ENCODE measurements at places on chromosomes 5 and 9. TPM values are rescaled to one million over a fixed set of nuclear protein-coding genes. Genes with fewer than 3 reads are reported as not detected.

Gene ADAMTSL1
- total RNA-seq, result 1.0 TPM

Gene CXCL14
- total RNA-seq, result 0.21 TPM

DNA sequence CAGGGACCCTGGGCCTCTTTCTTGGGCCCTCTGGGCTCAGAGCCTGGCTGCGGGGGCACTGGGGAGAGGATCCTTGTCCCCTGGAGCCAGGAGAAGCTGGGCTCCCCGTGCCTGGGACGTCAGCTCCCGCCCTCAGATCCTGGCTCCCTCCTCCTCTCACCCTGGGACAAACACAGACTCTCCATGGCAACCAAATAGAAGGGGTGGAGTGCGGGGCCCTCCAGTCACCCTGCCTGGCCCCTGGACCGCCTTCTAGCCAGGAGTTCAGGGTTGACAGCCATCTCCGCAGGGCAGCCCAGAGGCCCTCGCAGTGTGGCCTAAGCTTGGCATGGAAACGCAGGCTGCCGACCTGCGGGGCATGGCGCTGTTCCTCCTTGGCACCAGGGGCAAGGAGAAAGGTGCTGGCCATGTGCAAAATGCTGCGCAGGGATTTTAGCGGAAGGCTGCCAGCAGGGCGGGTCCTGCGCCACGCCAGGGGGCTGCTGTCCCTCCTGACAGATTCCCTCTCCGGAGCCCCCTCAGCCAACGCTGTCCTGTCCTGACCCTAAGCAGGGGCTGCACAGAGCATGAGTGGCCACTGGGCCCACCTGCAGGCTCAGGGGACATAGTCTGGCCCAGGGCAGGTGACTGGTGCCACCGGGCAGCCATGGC, 1.0 kb downstream of the ZDHHC11 start:
- DNase-seq, result peak; percentile 82

GRCh38 chr5:386432-387341, 56.3 kb upstream of the EXOC3 start:
- DNase-seq, result peak; percentile 64

Gene IL4
- not detected for total RNA-seq

Gene TMC1
- not detected for total RNA-seq

DNA sequence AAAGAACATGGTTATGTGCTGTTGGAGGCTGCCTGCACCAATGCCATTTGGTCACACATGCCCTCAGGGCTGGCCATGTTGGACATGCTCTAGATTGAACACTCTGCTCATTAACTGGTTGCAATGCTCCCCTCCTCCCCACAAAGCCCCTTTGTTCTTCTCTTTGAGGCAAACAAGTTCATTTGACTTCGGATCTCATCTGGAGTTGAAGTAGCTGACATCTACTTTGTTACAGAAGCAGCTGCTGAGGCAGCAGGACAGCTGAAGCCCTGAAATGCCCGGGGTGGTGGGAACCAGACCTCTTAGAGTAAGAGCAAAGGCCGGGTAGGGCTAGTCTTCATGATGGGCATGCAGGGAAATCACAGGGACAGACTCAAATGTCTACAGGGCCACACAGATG, 123.5 kb downstream of the APBA1 start:
- no peak for DNase-seq

DNA sequence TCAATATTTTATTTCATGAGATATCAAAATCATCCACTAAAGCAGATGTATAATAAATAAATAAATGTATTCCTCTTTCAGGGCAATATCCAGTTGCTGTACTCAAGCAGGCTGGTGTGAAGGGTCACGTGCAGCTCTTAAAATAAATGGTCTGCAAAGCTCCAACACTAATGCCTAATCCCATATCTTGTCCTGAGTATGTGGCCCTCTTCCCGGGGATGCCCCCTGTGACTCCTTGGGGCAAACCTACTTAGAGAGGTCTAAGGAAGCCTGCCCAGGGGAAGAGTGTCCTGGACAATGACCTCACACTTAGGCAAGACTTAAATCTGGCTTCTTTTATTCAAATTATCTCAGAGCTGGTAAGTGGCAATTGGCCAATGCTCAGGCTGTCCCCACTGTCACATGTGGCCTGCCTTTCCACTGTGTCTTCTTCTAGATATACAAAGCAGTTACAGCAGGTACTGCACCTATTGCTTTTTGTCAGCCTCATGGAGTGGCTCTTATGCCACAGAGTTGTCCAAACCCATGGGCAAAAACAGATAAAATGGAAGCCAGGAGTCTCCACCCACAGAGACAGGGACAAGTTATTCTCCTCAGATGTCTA, 55.3 kb downstream of the SEMA5A start:
- DNase-seq, result no peak

Gene EPB41L4A
- total RNA-seq, result 3.9 TPM

Gene TNFSF8
- not detected for total RNA-seq

Gene STPG3
- not detected for total RNA-seq

DNA sequence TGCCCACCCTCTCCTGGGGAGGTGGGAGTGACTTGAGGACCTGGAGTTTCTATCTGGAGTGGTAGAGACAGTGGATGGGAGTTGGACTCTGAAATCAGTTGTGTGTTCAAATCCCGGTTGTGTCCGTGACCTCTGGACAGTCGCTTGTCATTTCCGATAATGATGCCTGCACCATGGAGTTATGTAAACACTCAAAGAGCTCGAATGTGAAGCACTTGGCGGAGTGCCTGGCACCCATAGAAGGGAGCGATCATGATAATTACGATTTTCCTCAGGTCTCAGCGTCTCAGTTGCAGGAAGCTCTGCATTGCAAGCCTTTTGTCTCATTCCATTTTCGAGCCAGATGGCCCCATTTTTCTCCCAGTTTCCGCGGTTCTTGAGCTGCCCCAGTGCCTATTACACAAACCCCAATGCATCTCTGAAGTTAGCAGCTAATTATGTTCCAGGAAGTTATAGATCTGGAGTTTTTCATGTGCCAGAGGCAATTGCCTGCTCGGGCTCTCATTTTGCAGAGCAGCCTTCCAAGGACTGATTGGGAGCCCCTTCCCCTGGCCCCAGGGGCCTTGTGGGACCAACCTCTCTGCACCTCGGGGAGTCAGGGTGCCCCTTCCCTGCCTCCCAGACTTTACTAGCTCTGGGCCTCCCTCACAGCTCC, 175.5 kb upstream of the MVB12B start:
- no peak for DNase-seq

Gene SH2D3C
- total RNA-seq, result 9.4 TPM

DNA sequence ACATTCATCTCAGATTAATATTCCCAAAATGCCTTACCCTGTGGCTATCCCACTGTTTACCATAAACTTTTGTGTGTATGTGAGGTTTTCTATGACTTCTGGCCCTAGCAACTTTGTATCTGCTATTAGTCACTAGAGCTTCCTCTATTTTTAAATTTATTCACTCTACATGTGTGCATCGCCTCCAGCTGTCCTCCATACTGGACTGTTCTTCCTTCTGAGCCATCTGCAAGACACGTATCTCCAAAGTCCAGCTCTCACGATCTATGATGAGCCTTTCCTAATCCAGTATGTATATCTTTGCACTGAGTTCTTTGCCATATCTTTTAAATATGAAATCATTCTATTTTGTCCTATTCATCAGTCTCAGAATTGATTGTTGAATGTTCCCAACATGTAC, 1.7 kb upstream of the GNG10 start:
- no peak for DNase-seq

Gene GMCL2
- not detected for total RNA-seq

- no peak for DNase-seq
Observed at GRCh38 chr5:107306594-107306993, 364.1 kb downstream of the EFNA5 start.

Gene EHMT1
- 59.6 TPM for total RNA-seq

Gene ZFP2
- 1.6 TPM for total RNA-seq

GRCh38 chr5:159678657-159679392, 237.5 kb upstream of the ADRA1B start:
- DNase-seq, result no peak

DNA sequence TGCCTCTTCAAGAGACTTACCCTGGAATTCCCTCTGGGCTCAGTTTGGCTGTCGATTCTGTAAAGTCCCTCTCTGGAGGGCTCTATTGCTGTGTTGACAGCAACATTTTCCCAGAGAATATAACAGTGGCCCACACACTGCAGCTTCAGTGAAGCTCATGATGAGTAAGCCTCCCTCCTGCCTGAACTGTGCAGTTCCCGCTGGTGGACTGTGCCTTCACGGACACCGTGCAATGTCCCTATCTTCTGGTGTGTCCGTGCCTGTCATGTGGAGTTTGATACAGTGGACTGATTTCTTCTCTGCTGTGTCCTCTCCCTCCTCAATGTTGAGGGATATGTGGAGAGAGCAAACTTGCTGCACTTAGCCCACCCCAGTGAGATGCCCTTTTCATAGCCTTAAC, 109.0 kb downstream of the NTRK2 start:
- DNase-seq, result no peak

GRCh38 chr5:163535290-163535689, 29.9 kb downstream of the MAT2B start:
- DNase-seq, result no peak

- no peak for DNase-seq
Observed at GRCh38 chr9:35673132-35674024, at the start of gene CA9. CA9 (plus strand) TSS chr9:35673928; CDS start chr9:35673960, 32 bp downstream.

- no peak for DNase-seq
Observed at GRCh38 chr9:76996700-76997099, 22.8 kb upstream of the FOXB2 start.

Gene SPATA31D4
- total RNA-seq, result not detected

DNA sequence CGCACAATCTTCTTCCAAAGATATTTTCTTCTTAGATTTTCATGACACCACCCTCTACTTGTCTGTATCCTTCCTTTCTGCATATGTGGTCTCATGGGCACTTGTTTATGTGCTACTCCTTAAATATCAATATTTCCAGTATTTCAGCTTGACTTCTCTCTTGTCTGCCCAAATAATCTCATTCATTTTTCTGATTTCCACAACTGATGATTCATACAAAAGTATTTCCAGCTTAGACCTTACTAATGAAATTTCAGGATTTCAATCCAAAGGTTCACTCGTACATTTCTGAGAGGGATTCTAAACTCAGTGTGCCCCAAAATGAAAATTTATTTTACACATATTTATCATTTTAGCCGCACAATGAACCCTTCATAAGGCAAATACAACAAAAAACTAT, 928.9 kb upstream of the C9orf72 start:
- DNase-seq, result no peak

DNA sequence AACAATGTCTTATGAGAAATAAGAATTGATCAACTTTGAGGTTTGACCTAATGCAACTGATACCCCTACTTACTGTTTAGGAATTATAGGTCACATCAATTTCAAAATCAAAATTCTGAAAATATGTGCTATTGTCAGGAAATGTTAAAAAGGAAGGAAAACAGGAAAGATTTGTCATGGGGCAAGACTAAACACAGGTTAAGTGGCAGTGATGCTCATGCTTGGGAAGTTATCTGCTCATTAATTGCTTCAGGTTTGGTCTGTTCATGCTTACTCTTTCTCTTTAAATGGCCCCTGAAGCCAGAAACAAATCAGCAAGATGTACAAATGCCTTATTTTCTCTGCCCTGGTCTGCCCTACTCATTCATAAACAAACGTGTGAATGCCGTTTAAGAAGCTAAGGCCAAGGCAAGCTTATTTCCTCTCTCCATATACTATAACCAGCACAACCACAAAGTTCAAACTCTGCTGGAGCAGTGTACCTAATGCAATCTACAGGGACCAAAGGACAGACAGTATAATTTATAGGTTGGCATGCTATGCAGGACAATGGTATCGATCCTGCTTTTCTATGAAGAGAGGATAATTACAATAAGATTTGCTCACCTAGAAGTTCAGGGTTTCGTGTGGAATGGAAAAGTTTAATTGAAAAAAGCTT, 177.2 kb downstream of the GNAQ start:
- DNase-seq, result no peak

Gene IFNW1
- total RNA-seq, result not detected

DNA sequence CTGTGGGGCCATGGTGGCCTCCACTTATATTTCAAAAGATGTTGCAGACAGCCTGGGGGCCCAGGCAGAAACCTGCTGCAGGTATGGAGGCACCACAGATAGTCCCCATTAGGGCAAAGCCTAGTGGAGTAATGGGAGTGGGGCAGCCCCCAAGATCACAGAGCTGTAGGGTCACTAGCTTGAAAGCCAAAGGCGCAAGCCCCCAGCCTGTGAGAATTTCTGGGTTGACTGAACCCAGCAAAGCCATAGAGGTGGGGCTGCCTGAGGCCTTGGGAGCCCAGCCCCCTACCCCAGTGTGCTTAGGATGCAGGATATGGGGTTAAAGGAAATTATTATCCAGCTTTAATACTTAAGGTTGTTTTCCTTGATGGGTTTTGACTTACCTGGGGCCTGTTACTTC, 165.3 kb upstream of the FBN2 start:
- DNase-seq, result no peak

DNA sequence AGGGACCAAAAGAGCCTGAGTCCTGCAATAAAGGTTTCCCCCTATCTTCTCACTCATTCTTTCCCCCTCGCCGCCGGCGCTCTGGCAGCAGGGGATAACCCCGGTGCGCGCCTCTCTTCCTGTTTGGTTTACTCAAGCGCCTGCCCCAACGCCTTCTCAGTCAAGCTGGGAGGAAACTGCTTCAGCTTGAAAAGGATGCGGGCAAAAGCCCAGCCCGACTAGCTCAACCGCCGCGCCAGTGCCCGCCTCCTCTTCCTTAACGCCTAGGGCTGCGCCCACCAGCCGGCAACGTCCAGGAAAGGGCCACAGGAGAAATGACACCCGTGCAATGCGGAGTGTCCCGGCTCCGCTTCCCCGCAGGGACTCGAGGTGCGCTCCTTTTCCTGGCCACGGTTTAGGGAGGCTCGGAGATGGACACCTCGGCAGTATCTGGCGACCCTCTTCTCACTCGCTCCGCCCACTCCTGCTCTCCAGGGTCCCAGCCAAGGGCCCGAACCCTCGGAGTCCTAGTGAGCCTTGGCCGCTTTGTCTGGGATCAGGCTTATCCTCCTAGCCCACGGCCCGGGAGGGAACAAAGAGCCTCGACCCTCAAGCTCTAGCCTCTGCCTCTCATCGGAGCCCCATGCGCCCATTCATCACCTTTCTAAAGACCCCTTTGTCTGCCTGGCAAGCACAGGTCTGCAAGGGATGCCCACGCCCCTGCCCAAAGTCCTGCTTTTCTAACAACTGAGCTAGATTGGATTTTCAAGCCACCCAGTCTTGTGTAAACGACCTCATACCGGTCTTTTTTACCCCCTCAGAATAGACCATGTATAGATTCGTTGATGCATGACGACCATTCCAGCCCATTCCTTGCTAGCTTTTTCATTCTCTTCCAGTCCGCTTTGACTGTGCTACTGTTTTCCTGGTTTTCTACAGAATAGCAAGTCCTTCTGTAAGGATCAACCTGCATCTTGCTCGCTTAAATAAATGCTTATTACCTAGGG, 2.0 kb downstream of the ST8SIA4 start:
- DNase-seq, result peak; percentile 79

GRCh38 chr9:118529624-118530214, 825.5 kb downstream of the TLR4 start:
- no peak for DNase-seq

DNA sequence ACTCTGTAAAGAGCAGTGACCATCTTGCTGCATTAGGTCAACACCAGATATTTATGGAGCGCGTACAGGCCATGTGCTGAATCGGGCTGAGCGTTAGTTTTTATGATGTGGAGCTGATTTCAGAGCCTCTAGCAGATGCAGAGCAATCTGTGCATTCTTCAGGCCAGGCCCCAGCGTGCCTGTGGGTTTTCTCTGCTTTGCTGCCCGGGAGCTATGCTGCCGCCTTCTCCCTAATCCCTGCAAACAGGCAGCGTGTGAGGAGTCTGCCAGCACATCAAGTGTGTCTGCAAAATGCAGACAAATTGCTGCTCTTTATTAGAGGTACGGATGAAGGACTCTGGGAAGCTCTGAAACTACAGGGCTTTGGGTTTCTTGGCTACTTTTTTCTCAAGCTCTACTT, 170.0 kb downstream of the NTRK2 start:
- DNase-seq, result no peak
